ENCODE measurements at places on chromosomes 16 and 17. TPM values are rescaled to one million over a fixed set of nuclear protein-coding genes. Genes with fewer than 3 reads are reported as not detected.

The BIRC5 gene
- polyA plus RNA-seq = 23.5 TPM

GRCh38 chr16:4113358-4114256, 2.6 kb downstream of the ADCY9 start:
- no peak for DNase-seq
- H3K36me3 ChIP-seq = no peaks in the 10 kb centered on the region
- no peak overlapping the region for H3K4me3 ChIP-seq
- H3K27me3 ChIP-seq = no peaks in the 10 kb centered on the region

GRCh38 chr16:75188832-75189477, 18.0 kb downstream of the CTRB2 start:
- no peak overlapping the region for H3K27ac ChIP-seq
- H3K27me3 ChIP-seq = no peaks in the 10 kb centered on the region
- no peak overlapping the region for H3K4me3 ChIP-seq
- no peaks in the 10 kb centered on the region for H3K4me1 ChIP-seq

GRCh38 chr16:51834133-51834532, 683.1 kb upstream of the SALL1 start:
- H3K4me1 ChIP-seq = no peaks in the 10 kb centered on the region
- no peak overlapping the region for H3K27ac ChIP-seq
- no peak overlapping the region for H3K4me3 ChIP-seq

- peaks cover 7% of the 10 kb centered on the region for H3K36me3 ChIP-seq
- no peak for DNase-seq
- no peaks in the 10 kb centered on the region for H3K27me3 ChIP-seq
- H3K27ac ChIP-seq = no peak overlapping the region
- no peak overlapping the region for H3K4me3 ChIP-seq
These were observed 8.7 kb downstream of the CYBC1 start for GRCh38 chr17:82441691-82442487.

The VASN gene
- 11.4 TPM for polyA plus RNA-seq

DNA sequence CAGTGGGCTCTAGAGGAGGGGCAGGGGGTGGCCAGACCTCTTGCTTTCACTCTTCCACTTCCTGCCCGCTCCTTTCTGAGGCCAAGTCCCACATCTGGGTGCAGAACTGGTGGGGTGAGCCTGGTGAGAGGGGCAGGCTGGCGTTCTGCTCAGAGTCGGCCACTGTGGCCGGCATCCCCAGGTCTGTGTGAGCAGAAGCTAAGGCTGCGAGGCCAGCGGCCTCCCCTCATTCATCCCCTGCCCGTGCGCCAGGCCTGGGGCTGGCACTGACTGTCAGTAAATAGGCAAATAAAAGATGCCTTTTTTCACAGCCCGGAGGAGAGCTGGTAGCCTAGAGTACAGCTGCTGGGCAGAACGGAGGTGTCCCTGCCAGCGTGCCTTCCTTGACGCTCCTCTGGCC, 1.2 kb downstream of the DEF8 start:
- H3K27ac ChIP-seq = no peak overlapping the region
- H3K4me3 ChIP-seq = peak overlapping the region; percentile 63
- no peaks in the 10 kb centered on the region for H3K4me1 ChIP-seq
- H3K27me3 ChIP-seq = no peaks in the 10 kb centered on the region
- DNase-seq = no peak

- peak; percentile 14 for DNase-seq
- no peaks in the 10 kb centered on the region for H3K4me1 ChIP-seq
- H3K27ac ChIP-seq = no peak overlapping the region
- no peaks in the 10 kb centered on the region for H3K27me3 ChIP-seq
These were observed 76.0 kb downstream of the CHD9NB start for GRCh38 chr16:52976539-52977167.

DNA sequence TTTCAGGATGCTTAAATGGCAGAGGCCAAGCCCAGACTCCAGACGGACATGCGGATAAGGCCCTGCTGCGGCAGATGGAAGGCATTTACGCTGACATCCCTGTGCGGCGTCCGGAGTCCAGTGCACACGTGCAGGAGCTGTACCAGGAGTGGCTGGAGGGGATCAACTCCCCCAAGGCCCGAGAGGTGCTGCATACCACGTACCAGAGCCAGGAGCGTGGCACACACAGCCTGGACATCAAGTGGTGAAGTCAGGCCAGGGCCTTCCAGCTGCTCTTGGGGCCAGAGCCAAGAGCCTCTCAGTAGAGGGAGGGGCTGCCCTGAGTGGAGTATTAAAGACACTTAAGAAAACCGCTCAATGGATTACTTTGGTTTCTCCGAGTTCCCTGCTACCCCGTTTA, 29.4 kb downstream of the NARF start:
- peaks cover 37% of the 10 kb centered on the region for H3K36me3 ChIP-seq
- no peaks in the 10 kb centered on the region for H3K27me3 ChIP-seq
- H3K4me3 ChIP-seq = no peak overlapping the region
- peaks cover 2% of the 10 kb centered on the region for H3K4me1 ChIP-seq
- DNase-seq = no peak
- H3K27ac ChIP-seq = no peak overlapping the region

- no peaks in the 10 kb centered on the region for H3K36me3 ChIP-seq
- peaks cover 21% of the 10 kb centered on the region for H3K27me3 ChIP-seq
- no peak overlapping the region for H3K27ac ChIP-seq
- no peak for DNase-seq
- peaks cover 2% of the 10 kb centered on the region for H3K4me1 ChIP-seq
These were observed 14.7 kb downstream of the DNAAF1 start for GRCh38 chr16:84159800-84160199.

DNA sequence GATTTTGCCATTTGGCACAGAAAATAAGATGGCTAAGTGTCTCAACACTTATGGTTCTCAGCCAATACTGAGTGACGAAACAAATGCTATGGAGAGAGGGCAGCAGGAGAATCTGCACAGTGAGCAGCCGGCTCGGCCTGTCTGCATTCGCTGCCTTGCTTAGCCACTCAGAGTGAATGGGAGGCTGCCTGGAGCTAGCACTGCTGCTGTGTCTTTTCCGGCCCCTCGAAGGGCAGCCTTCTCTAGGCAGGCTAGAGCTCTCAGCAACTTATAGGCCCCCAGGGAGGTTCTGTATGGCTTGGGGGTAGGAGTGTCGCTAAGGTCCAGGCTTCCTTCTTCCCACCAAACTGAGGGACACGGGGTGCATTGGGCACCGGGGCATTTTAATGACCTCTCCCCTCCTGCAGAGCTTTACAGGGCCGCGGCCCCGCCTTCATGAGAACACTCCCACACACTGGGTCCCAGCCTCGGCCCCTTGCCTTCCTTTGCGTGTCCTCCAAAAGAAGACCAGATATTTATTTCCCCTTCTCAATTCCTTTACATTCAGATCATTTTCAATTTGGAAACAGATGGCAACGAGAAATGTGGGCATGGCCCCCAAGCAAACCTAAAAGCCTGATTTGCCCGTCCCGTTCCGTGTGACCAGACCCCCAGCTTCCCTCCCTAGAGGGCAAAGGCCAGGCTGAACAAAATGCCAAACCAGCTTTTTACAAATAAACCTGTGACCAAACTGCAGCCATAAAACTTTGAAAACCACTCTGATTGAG, 670.9 kb downstream of the TOX3 start:
- H3K27ac ChIP-seq = no peak overlapping the region
- no peak for DNase-seq
- no peak overlapping the region for H3K4me3 ChIP-seq
- H3K36me3 ChIP-seq = no peaks in the 10 kb centered on the region

DNA sequence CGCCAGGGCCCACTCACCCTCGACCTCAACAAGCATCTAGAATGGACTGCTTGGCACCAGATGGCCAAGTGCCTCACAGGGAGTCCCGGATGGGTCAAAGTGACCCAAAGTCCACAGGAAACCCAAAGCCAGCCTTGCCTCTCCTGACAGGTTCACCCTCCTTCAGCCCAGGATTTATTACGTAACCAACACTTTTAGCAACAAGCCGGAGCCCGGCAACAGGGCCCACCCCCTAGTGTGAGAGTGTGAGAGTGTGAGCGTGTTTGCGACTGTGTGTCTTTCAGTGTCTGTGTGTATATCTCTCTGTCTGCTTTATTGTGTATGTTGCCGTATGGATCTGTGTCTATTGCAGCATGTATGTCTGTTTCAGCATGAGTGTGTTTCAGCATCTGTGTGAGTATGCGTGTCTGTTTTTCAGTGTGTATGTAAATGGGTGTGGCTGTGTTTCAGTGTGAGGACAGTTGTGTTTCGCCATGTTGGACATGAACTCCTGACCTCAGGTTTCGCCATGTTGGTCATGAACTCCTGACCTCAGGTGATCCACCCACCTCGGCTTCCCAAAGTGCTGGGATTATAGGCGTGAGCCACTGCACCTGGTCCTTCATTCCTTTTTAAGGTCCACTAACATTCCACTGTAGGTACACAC, 13.7 kb upstream of the PEMT start:
- H3K36me3 ChIP-seq = no peaks in the 10 kb centered on the region
- H3K27ac ChIP-seq = no peak overlapping the region
- no peak overlapping the region for H3K4me3 ChIP-seq
- H3K4me1 ChIP-seq = no peaks in the 10 kb centered on the region
- DNase-seq = no peak
- no peaks in the 10 kb centered on the region for H3K27me3 ChIP-seq

The DNAAF8 gene
- 3.1 TPM for polyA plus RNA-seq

DNA sequence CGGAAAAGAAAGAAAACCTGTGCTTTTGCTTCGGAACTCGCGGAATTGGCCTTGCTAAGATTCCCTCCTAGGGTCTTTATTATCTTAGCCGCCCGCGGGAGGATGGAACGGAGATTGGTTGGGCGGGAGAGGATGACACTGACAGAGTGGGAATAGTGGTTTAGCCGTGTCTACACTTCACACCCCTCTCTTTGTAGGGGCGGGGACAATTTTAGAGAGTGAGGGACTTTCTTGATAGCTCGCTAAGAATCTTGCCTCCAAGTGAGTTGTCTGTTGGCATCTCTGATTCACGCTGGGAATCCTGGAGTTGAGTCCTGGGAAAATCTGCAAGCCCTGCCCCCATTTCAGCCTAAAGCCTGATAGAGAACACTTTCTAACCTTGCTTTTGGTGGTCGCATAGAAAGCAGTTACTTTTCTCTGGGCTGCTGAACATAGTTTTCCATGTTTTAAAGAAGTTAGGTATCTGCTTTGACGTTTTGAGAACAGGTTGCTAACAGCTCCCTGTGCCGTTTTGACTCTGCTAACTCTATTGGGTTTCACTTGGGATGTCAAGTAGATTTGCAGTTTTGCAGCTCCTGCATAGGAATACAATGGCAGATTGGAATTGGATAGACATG, 697 bp downstream of the NOL11 start:
- H3K4me1 ChIP-seq = peaks cover 7% of the 10 kb centered on the region
- H3K36me3 ChIP-seq = peaks cover 36% of the 10 kb centered on the region
- peak; percentile 55 for DNase-seq
- H3K4me3 ChIP-seq = peak overlapping the region; percentile 96
- H3K27ac ChIP-seq = peak overlapping the region; percentile 85

The EPOP gene
- polyA plus RNA-seq = 2.7 TPM

GRCh38 chr16:79836144-79836543, 235.6 kb upstream of the MAF start:
- no peak overlapping the region for H3K4me3 ChIP-seq
- no peaks in the 10 kb centered on the region for H3K36me3 ChIP-seq
- H3K4me1 ChIP-seq = peaks cover 15% of the 10 kb centered on the region
- H3K27me3 ChIP-seq = no peaks in the 10 kb centered on the region
- no peak for DNase-seq

DNA sequence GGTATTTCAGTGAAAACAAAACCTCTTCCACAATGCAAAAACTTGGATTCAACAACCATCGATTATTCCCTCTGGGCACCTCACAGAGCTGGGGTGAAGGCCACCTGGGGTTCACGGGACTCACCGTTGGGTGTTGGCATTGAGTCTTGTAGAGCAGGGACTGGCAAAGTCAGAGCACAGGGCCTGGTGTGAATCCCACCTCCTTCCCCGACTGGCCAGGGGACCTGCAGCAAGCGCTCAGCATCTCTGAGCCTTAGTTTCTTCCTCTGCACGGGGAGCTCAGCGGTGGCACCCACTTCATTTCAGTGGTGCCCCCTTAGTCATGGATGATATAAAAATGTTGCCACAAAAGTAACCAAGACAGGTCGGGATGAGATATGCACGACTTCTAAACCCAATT, 100.4 kb downstream of the METRNL start:
- no peaks in the 10 kb centered on the region for H3K4me1 ChIP-seq
- H3K27ac ChIP-seq = no peak overlapping the region

The TP53TG3C gene
- polyA plus RNA-seq = 0.76 TPM

DNA sequence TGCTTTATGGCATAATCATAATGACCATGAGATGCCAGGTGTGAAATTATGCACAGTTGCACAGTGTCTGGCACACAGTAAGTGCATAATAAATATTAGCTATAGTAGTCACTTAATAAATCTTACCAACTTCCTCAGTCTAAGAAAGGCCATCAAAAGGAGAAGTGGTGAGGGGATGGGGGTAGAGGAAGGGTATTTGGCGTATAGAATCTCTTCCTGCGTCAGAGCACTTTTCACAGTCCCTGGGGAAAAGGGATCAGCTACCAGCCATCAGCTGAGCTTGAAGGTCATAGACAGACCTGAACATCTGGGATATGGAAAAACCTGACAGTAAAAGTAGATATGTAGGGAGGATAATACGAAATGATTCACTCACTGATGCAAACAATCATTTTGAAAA, 5.8 kb downstream of the CRHR1 start:
- no peak overlapping the region for H3K27ac ChIP-seq
- H3K36me3 ChIP-seq = no peaks in the 10 kb centered on the region
- no peaks in the 10 kb centered on the region for H3K4me1 ChIP-seq
- H3K27me3 ChIP-seq = peaks cover 56% of the 10 kb centered on the region
- no peak for DNase-seq
- no peak overlapping the region for H3K4me3 ChIP-seq

The ABCA5 gene
- 2.0 TPM for polyA plus RNA-seq

The CFAP119 gene
- 28.4 TPM for polyA plus RNA-seq

The ATP1B2 gene
- polyA plus RNA-seq = 0.05 TPM

DNA sequence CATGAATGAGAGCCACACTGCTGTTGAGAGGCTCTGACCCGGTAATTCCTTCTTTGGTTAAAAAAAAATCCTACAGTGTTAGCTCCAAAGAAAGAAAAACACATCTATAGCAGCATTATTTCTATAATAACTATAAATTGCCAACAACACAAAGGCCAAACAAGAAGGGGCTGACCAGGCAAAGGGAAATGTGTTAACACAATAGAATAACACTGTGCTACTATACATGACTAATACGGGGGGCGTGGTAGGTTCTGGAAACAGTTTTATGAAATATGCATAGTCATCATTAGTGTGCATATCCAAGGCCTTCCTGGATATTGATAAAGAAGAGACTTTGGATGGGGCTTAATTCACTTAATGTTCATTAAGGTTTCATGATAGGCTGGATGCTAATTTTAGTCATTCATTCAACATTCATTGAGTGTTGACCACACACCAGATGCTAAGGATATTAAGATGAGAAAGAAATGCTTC, 50.0 kb upstream of the CCL1 start:
- H3K36me3 ChIP-seq = no peaks in the 10 kb centered on the region
- H3K4me3 ChIP-seq = no peak overlapping the region
- H3K27ac ChIP-seq = no peak overlapping the region

The SMIM36 gene
- not detected for polyA plus RNA-seq

DNA sequence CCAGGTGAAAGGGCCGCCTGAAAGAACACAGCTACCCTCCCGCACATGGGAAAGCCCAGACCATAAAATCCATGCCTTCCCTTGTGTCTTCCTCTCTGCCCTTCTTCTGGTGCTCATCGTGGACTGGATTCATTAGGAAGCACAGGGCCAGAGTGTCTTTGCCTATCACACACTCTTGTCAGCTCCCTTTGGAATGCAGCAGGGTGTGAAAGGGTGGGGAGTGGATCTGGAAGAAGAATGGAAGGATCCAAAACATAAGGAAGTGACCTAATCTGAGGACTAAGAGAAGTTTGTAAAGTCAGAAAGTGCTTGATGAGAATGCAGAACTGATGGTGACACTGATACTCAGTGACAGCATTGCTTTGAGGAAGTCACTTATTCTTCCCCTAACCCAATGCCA, 1147.3 kb upstream of the GOT2 start:
- H3K27me3 ChIP-seq = no peaks in the 10 kb centered on the region
- H3K27ac ChIP-seq = no peak overlapping the region
- DNase-seq = no peak
- H3K4me3 ChIP-seq = no peak overlapping the region
- H3K36me3 ChIP-seq = no peaks in the 10 kb centered on the region

The ABCA9 gene
- polyA plus RNA-seq = 0.15 TPM
